Gastrocnemius medialis (tissue), 4 donors: ENCODE measurements at places on chromosomes 2 and 18. TPM values are rescaled to one million over a fixed set of nuclear protein-coding genes. Genes with fewer than 3 reads are reported as not detected.

GRCh38 chr2:160437273-160437672 lies 56.3 kb downstream of the RBMS1 start:
- no peaks in the 10 kb centered on the region for H3K4me1 ChIP-seq
- no peak for DNase-seq
- no peaks in the 10 kb centered on the region for H3K36me3 ChIP-seq
- no peaks in the 10 kb centered on the region for H3K27me3 ChIP-seq
- no peak overlapping the region for H3K4me3 ChIP-seq

DNA sequence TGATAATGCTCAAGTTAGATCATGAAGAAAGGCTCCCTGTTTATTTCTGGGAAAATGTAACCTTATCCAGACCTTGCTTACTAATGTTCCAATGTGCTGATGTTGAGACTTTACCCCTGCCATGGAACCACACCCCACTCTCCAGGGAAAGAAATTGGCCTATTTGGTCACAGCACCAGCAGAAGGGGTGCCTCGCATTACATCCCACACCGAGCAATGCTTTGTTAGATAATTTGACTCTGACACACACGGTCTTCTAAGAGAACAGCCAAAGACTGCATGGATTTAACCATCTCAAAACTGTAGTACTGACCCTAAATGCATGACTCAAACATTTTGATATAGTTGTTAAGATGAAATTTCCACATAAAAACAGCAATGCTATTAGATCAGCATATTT lies 152.1 kb upstream of the CCDC150 start:
- no peaks in the 10 kb centered on the region for H3K27me3 ChIP-seq
- no peaks in the 10 kb centered on the region for H3K36me3 ChIP-seq
- no peak overlapping the region for H3K27ac ChIP-seq
- no peaks in the 10 kb centered on the region for H3K4me1 ChIP-seq
- H3K4me3 ChIP-seq = no peak overlapping the region

GRCh38 chr2:31483246-31483645 lies 68.7 kb upstream of the XDH start:
- H3K27me3 ChIP-seq = no peaks in the 10 kb centered on the region
- no peak overlapping the region for H3K4me3 ChIP-seq
- H3K4me1 ChIP-seq = no peaks in the 10 kb centered on the region
- no peak overlapping the region for H3K27ac ChIP-seq

- no peak overlapping the region for H3K27ac ChIP-seq
- no peak for DNase-seq
- H3K4me1 ChIP-seq = no peaks in the 10 kb centered on the region
Observed at GRCh38 chr2:77296791-77297190, 225.4 kb downstream of the LRRTM4 start.

DNA sequence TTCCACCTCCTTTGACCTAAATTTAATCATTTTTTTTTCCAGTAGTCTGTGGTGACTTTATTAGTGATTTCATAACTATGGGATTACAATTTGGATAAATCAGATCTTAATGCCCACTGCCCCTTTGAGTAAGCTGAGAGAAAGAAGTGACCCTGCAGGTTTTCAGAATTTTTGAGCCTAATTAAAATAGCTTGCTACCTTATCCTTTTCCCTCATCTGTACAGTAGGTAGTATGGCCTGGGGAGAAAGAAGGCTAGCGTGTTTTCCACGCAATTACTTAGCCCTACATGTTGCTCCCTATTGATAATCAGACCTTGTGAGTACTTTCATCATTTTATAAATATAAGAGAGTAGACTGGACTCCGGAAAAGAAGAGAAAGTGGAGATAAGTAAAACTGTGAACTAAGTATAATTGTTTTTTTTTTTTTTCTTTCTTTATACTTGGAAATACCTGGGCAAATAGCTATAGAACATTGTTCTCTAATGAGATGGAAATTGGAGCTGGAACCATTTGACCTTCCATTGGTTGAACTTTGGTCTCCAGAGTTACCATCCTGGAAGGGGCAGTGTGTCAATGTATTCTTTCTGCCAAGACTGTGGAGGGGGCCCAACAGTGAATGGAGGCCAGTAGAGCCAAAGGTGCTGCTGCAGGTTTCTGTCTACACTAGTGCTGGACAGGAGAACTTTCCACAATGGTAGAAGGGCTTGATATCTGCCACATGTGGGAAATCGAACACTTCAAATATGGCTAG lies 26.9 kb downstream of the UBE2E3 start:
- peaks cover 65% of the 10 kb centered on the region for H3K4me1 ChIP-seq
- H3K4me3 ChIP-seq = no peak overlapping the region
- no peaks in the 10 kb centered on the region for H3K27me3 ChIP-seq
- H3K36me3 ChIP-seq = no peaks in the 10 kb centered on the region
- no peak overlapping the region for H3K27ac ChIP-seq

DNA sequence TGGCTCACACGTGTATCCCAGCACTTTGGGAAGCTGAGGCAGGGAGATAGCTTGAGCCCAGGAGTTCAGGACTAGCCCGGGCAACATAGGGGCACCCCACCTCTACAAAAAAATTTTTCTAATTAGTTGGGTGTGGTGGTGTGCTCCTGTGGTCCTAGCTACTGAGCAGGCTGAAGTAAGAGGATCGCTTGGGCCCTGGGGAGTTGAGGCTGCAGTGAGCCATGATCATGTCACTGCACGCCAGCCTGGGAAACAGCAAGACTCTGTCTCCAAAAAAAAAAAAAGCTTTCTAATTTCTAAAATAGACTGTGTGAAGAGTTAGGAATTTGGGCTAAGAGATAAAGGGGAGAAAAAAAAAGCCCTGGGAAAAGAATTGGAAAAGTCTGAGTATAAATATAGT lies 51.9 kb upstream of the NAB1 start:
- no peaks in the 10 kb centered on the region for H3K4me1 ChIP-seq
- no peak overlapping the region for H3K4me3 ChIP-seq
- H3K27me3 ChIP-seq = no peaks in the 10 kb centered on the region
- no peaks in the 10 kb centered on the region for H3K36me3 ChIP-seq
- no peak overlapping the region for H3K27ac ChIP-seq

GRCh38 chr2:32633040-32633439 lies 5.2 kb downstream of the TTC27 start:
- H3K27ac ChIP-seq = no peak overlapping the region
- H3K27me3 ChIP-seq = no peaks in the 10 kb centered on the region
- peaks cover 10% of the 10 kb centered on the region for H3K4me1 ChIP-seq

GRCh38 chr2:161425728-161426454 lies 9.8 kb downstream of the TBR1 start:
- H3K4me1 ChIP-seq = peaks cover 7% of the 10 kb centered on the region
- no peaks in the 10 kb centered on the region for H3K36me3 ChIP-seq

DNA sequence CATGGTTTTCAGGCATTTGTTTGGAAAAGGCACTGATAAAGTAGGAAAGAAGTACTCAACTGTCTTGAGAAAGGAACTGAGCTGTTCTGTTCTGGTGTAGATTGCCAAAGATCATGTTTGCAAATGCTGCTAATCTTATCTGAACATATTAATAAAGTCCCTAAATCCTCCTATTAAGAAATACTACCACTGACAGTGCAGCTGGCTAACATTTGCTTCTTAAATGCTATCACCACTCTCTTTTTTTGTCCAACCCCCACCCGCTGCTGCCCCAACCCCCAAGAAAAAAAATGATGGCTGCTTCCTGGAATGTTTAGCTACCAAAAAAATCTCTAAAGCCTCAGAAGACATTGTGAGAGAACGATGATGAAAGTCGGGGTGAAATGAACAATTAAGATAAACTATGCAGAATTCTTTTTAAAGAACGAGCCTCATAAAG lies 130.7 kb downstream of the CCBE1 start:
- H3K36me3 ChIP-seq = no peaks in the 10 kb centered on the region
- H3K4me3 ChIP-seq = no peak overlapping the region
- DNase-seq = no peak
- H3K27ac ChIP-seq = no peak overlapping the region

DNA sequence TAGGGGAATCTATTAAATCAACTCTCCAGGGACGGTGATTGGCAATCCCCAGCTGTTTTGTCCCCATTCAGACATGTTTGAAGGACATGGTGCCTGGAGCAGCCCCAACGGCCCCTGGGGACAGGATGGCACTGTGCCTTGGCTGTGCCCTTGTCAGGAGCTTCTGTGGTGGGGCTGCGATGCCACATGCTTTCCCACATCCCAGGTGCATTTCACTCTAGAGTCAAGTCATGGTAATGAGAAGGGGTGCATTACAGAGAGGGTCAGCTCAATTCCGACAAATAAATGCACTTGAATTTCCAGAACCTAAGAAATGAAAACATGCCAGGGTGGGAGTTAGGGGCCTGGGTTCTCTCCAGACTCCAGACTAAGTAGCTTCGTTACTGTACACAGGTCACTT lies 289.4 kb upstream of the PXDN start:
- no peak for DNase-seq
- H3K36me3 ChIP-seq = no peaks in the 10 kb centered on the region
- H3K4me3 ChIP-seq = no peak overlapping the region
- H3K27ac ChIP-seq = no peak overlapping the region
- no peaks in the 10 kb centered on the region for H3K4me1 ChIP-seq
- H3K27me3 ChIP-seq = no peaks in the 10 kb centered on the region

The CD8B2 gene
- not detected for total RNA-seq

The CPLX4 gene
- total RNA-seq = not detected

The ADGRF3 gene
- total RNA-seq = not detected

The LYPD6 gene
- not detected for total RNA-seq

The FARP2 gene
- total RNA-seq = 20.1 TPM
